ENCODE measurements at places on chromosomes 7 and 10. TPM values are rescaled to one million over a fixed set of nuclear protein-coding genes. Genes with fewer than 3 reads are reported as not detected.

The CCDC172 gene
- total RNA-seq = not detected

The EIF5AL1 gene
- 0.59 TPM for total RNA-seq

The ZNF775 gene
- 12.1 TPM for total RNA-seq

The VIPR2 gene
- total RNA-seq = 2.4 TPM

The PNLIPRP3 gene
- not detected for total RNA-seq

The GSDME gene
- total RNA-seq = 4.4 TPM

The SLC16A9 gene
- total RNA-seq = 3.8 TPM

The CLRN3 gene
- total RNA-seq = 0.31 TPM

- DNase-seq = no peak
- no peak overlapping the region for H3K4me3 ChIP-seq
- peaks cover 30% of the 10 kb centered on the region for H3K36me3 ChIP-seq
These were observed 986 bp upstream of the FSCN3 start for GRCh38 chr7:127592550-127592949.

GRCh38 chr10:101291331-101292193 lies 62.3 kb upstream of the LBX1 start:
- H3K27ac ChIP-seq = no peak overlapping the region
- DNase-seq = peak; percentile 87
- peaks cover 21% of the 10 kb centered on the region for H3K27me3 ChIP-seq
- peaks cover 7% of the 10 kb centered on the region for H3K36me3 ChIP-seq

- no peak for DNase-seq
- no peak overlapping the region for H3K4me3 ChIP-seq
- H3K27ac ChIP-seq = no peak overlapping the region
- peaks cover 3% of the 10 kb centered on the region for H3K4me1 ChIP-seq
- H3K27me3 ChIP-seq = peaks cover 5% of the 10 kb centered on the region
These were observed 62.7 kb downstream of the TNRC18 start for GRCh38 chr7:5360971-5361370.

GRCh38 chr7:155794196-155794595 lies 18.1 kb downstream of the SHH start:
- no peak for DNase-seq

GRCh38 chr7:99072126-99072525 lies 71.8 kb downstream of the SMURF1 start:
- H3K27ac ChIP-seq = no peak overlapping the region
- peaks cover 2% of the 10 kb centered on the region for H3K36me3 ChIP-seq

GRCh38 chr10:6211671-6212635 lies 9.2 kb downstream of the PFKFB3 start:
- DNase-seq = no peak
- peaks cover 3% of the 10 kb centered on the region for H3K27me3 ChIP-seq
- no peak overlapping the region for H3K27ac ChIP-seq
- no peak overlapping the region for H3K4me3 ChIP-seq

- H3K27ac ChIP-seq = no peak overlapping the region
- peaks cover 2% of the 10 kb centered on the region for H3K4me1 ChIP-seq
- no peaks in the 10 kb centered on the region for H3K27me3 ChIP-seq
- H3K4me3 ChIP-seq = no peak overlapping the region
These were observed 490.8 kb upstream of the CELF2 start for GRCh38 chr10:10526846-10527245.

GRCh38 chr7:73827567-73828106 lies 3.2 kb upstream of the CLDN4 start:
- no peaks in the 10 kb centered on the region for H3K36me3 ChIP-seq
- H3K4me3 ChIP-seq = no peak overlapping the region
- peaks cover 16% of the 10 kb centered on the region for H3K27me3 ChIP-seq
- H3K27ac ChIP-seq = no peak overlapping the region
- H3K4me1 ChIP-seq = peaks cover 26% of the 10 kb centered on the region

DNA sequence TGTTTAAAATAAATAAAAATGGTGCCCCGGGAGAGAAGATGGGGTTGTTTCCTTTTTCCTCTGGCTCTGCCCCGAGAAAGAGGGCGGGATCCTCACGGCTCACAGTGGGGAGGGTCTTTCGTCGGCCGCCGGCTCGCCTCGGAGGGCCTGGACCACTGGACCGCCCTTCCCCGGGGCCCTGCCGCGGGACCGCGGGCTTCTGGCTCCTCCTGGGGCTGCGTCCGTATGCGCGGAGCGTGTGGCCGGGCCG lies 3.5 kb upstream of the IGF2BP3 start:
- peaks cover 21% of the 10 kb centered on the region for H3K27me3 ChIP-seq
- H3K4me1 ChIP-seq = peaks cover 28% of the 10 kb centered on the region
- H3K4me3 ChIP-seq = peak overlapping the region; percentile 97
- peak; percentile 53 for DNase-seq

GRCh38 chr10:53697038-53697437 lies 924.5 kb upstream of the MBL2 start:
- no peaks in the 10 kb centered on the region for H3K4me1 ChIP-seq
- H3K4me3 ChIP-seq = no peak overlapping the region
- no peak for DNase-seq
- no peaks in the 10 kb centered on the region for H3K27me3 ChIP-seq
- H3K27ac ChIP-seq = no peak overlapping the region

DNA sequence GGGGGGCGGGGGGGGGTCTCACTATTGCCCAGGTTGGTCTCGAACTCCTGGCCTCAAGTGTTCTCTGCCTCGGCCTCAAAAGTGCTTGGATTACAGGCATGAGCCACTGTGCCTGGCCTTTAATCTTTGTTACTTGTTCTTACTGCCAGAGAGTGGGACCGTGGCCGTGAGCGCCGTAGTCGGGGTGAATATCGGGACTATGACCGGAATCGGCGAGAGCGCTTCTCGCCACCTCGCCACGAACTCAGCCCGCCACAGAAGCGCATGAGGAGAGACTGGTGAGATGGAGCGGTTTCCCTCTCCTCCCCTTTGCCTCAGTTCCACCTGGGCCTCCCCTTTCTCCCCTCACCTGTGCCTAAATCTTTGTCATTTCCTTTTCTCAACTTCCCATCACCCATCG lies 6.2 kb downstream of the SRRT start:
- peaks cover 64% of the 10 kb centered on the region for H3K36me3 ChIP-seq
- H3K4me1 ChIP-seq = peaks cover 45% of the 10 kb centered on the region
- peak overlapping the region; percentile 48 for H3K27ac ChIP-seq
- DNase-seq = no peak

DNA sequence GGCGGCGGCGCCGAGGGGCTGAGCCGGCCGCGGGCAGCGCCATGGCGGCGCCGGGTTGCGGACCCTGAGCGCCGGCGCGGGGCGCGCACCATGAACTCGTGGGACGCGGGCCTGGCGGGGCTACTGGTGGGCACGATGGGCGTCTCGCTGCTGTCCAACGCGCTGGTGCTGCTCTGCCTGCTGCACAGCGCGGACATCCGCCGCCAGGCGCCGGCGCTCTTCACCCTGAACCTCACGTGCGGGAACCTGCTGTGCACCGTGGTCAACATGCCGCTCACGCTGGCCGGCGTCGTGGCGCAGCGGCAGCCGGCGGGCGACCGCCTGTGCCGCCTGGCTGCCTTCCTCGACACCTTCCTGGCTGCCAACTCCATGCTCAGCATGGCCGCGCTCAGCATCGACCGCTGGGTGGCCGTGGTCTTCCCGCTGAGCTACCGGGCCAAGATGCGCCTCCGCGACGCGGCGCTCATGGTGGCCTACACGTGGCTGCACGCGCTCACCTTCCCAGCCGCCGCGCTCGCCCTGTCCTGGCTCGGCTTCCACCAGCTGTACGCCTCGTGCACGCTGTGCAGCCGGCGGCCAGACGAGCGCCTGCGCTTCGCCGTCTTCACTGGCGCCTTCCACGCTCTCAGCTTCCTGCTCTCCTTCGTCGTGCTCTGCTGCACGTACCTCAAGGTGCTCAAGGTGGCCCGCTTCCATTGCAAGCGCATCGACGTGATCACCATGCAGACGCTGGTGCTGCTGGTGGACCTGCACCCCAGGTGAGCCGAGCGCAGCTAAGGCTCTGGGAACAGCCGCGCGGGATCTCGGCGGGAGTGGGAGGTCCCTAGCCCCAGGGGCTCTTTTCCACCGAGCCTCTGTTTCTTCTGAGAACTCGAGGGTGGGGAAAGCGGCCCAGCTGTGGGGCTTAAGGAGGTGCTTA lies at the start of gene GPR26:
Gene GPR26 (plus strand): TSS at position 38 of the 919 bp plus-strand sequence. CDS start 53 bp downstream, at position 91.
- DNase-seq = peak; percentile 62
- no peak within 1 kb of the TSS for H3K27ac ChIP-seq
- peak within 1 kb of the TSS; percentile 83 for H3K4me3 ChIP-seq
- H3K27me3 ChIP-seq = peaks cover 19% of the 10 kb centered on the region
- peaks cover 35% of the 10 kb centered on the region for H3K4me1 ChIP-seq

GRCh38 chr7:19215412-19215811 lies 70.2 kb upstream of the FERD3L start:
- no peaks in the 10 kb centered on the region for H3K27me3 ChIP-seq
- H3K36me3 ChIP-seq = no peaks in the 10 kb centered on the region
- no peak overlapping the region for H3K4me3 ChIP-seq

GRCh38 chr10:24528946-24529345 lies 194.7 kb downstream of the ARHGAP21 start:
- no peak overlapping the region for H3K4me3 ChIP-seq
- H3K27me3 ChIP-seq = no peaks in the 10 kb centered on the region
- H3K4me1 ChIP-seq = no peaks in the 10 kb centered on the region
- H3K27ac ChIP-seq = no peak overlapping the region
